H4 (cell line): ENCODE measurements at places on chromosomes 3 and 15. TPM values are rescaled to one million over a fixed set of nuclear protein-coding genes. Genes with fewer than 3 reads are reported as not detected.
A peak's percentile ranks its signal among the peaks of the same experiment; 100 is the strongest.

Gene TP53BP1
- total RNA-seq: 32.4 and 32.7 TPM in 2 replicates

Gene MAN2A2
- total RNA-seq: 3.9 and 10.0 TPM in 2 replicates

GRCh38 chr3:178546079-178546478, 9.8 kb downstream of the KCNMB2 start:
- no peak for DNase-seq

DNA sequence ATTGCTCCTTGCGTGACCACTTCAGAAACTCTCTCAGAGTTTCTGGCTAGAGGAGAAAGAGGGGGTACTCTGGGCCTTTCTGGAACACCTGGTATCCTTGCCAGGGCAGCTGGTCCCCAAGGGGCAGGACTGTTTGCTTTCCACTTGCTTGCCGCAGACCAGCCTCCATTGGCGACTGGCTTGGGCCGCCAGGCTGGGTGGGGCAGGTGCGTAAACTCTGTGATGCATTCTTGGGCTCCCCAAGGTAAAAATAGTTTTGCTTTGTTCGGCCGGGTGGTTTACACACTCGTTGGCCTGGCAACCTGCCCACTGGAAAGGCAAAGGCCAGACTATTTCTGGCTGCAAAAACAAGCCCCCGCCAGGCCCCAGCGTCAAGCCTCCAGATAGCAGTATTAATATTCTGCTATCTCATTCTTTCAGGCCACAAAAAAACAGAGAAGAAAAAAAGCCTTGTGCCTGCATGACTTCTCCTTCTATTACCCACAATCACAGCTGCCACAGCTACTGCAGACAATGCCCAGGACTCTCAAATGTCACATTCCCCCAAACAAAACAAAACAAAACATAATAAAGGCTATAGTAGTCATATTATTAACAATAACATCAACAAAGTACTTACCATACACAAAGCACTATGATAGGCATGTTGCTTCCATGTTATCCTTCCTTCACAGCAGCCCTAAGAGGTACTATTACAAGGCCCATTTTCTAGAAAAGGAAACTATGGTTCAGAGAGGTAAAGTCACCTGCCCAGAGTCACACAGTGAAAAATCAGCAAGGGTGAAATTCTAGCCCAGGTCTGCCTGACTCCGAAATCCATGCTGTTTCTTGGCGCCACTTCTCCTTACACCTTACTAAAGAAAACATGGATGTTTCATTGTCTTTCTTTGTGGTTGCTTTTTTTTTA, 14.0 kb upstream of the SSUH2 start:
- DNase-seq: peak; percentile 67
